ENCODE measurements at places on chromosomes 11 and 22. TPM values are rescaled to one million over a fixed set of nuclear protein-coding genes. Genes with fewer than 3 reads are reported as not detected.

Gene MEI1
- 2.2 TPM for total RNA-seq

Gene MRGPRX4
- total RNA-seq: not detected

Gene TMEM109
- 201 TPM for total RNA-seq

Gene FGF19
- total RNA-seq: not detected

Gene CCDC87
- total RNA-seq: not detected

Gene MIOX
- total RNA-seq: not detected

Gene EXPH5
- under 0.01 TPM for total RNA-seq

Gene MRGPRE
- not detected for total RNA-seq

Gene XPNPEP3
- 6.4 TPM for total RNA-seq

Gene ARHGAP1
- total RNA-seq: 49.2 TPM

Gene CD6
- total RNA-seq: not detected

Gene MS4A6E
- total RNA-seq: not detected

Gene MRGPRF
- 0.07 TPM for total RNA-seq

Gene B4GALNT4
- 0.05 TPM for total RNA-seq

Gene RTCB
- 105 TPM for total RNA-seq

Gene KCNA4
- not detected for total RNA-seq

Gene OR2D2
- total RNA-seq: not detected

Gene C11orf97
- total RNA-seq: not detected

Gene RNF141
- 34.8 TPM for total RNA-seq

Gene CALCB
- not detected for total RNA-seq

Gene P2RX6
- not detected for total RNA-seq

Gene RASGRP2
- total RNA-seq: not detected

Gene KRTAP5-4
- not detected for total RNA-seq

Gene TEX12
- 0.25 TPM for total RNA-seq

Gene P2RX3
- total RNA-seq: not detected

Gene NAALAD2
- 0.20 TPM for total RNA-seq

Gene ZNF280B
- total RNA-seq: 0.94 TPM

Gene TESMIN
- 5.3 TPM for total RNA-seq

Gene RBMXL2
- total RNA-seq: not detected

Gene MMP12
- total RNA-seq: 0.05 TPM

Gene OR5M10
- total RNA-seq: not detected

Gene IRAG1
- total RNA-seq: 0.27 TPM

Gene GNAZ
- 0.47 TPM for total RNA-seq

Gene OR10A5
- not detected for total RNA-seq

Gene NPAT
- 9.5 TPM for total RNA-seq

Gene USH1C
- not detected for total RNA-seq

Gene SMC1B
- not detected for total RNA-seq

Gene CRACR2B
- 9.5 TPM for total RNA-seq

Gene ENTHD1
- total RNA-seq: not detected

Gene DSCAML1
- not detected for total RNA-seq

Gene PATE2
- not detected for total RNA-seq

Gene BATF2
- 4.4 TPM for total RNA-seq

Gene GGTLC3
- not detected for total RNA-seq

Gene RAG2
- not detected for total RNA-seq

Gene PKDREJ
- not detected for total RNA-seq

Gene C11orf52
- 0.49 TPM for total RNA-seq

Gene CCDC82
- total RNA-seq: 13.9 TPM

Gene CERK
- total RNA-seq: 59.3 TPM

Gene DDX6
- total RNA-seq: 63.8 TPM

Gene C11orf91
- total RNA-seq: not detected

Gene OLFML1
- total RNA-seq: not detected

Gene RELT
- 9.4 TPM for total RNA-seq

Gene OR5M8
- not detected for total RNA-seq
